Stimulated activated CD8-positive, alpha-beta memory T cell treated with anti-CD3 and anti-CD28 coated beads, Interleukin-7, amount 100 ng/mL, for 1 hour (primary cell): ENCODE measurements at places on chromosomes 7 and 10.

GRCh38 chr7:69399401-69399800 lies 198.9 kb upstream of the AUTS2 start:
- no peak for DNase-seq

GRCh38 chr10:121910673-121911420 lies 17.0 kb downstream of the ATE1 start:
- DNase-seq: no peak

DNA sequence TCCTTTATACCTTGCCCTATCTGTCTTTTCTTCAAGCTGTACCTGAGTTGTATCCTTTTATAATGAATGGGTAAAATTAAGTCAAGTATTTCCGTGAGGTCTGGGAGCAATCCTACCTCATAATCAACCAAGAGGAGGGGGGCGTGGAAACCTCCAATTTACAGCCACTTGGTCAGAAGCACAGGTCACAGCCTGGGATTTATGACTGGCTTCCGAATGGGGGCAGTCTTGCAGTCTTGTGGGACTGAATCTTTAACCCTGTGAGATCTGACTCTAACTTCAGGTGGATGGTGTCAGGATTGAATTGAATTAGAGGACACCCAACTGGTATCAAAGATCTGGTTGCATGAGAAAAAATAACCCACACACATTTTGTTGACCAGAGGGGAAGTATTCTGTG lies 23.5 kb upstream of the KCNMA1 start:
- no peak for DNase-seq

DNA sequence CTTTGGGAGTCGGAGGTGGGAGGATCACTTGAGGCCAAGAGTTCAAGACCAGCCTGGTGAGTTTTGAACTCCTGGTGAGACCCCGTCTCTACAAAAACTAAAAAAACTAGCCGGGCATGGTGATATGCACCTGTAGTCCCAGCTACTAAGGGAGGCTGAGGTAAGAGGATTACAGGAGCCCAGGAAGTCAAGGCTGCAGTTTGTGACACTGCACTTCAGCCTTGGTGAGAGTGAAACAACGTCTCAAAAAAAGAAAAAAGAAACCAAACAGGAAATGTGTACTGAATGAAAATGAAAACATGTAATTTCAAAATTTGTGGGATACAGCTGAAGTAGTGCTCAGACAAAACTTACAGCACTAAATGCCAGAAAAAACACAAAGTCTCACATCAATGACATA lies 7.6 kb downstream of the ARHGAP12 start:
- no peak for DNase-seq

DNA sequence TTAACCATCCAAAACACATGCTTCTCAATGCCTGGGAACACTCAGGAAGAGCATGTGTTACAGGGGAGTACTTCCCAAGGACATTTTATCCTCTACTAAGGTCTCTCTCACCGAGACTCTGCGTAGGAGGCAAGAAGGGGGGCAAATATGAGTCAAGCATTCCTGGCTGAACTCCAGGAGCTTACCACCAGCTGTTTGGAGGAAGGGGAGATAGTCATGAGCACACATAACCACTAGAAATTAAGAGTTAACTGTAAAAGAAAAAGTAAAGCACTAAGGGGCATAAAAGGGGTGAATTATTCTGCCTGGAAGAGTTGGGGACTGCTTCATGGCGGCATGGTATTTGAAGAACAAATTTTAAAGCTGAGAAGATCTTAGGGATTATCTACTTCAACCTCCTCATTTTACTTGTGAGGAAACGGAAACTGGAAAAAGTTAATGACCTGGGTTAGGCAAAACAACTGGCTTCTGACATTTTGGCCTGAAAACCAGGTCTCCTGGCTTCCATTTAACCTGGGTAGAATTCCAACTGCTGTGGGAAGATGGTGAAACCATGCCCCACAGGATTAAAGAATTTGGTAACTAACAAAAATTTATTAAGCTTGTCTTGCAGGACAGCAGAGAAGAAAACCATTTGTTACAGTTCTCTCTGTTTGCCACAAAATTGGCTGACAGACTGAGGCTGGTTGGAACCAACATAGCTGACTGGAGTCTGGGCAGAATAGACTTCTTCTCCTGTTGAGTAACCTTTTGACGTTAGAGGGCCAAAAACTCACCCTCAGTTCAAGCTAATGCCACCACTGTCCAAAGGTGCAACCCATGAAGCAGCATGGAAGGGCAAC lies 85.5 kb downstream of the SLC25A13 start:
- no peak for DNase-seq

DNA sequence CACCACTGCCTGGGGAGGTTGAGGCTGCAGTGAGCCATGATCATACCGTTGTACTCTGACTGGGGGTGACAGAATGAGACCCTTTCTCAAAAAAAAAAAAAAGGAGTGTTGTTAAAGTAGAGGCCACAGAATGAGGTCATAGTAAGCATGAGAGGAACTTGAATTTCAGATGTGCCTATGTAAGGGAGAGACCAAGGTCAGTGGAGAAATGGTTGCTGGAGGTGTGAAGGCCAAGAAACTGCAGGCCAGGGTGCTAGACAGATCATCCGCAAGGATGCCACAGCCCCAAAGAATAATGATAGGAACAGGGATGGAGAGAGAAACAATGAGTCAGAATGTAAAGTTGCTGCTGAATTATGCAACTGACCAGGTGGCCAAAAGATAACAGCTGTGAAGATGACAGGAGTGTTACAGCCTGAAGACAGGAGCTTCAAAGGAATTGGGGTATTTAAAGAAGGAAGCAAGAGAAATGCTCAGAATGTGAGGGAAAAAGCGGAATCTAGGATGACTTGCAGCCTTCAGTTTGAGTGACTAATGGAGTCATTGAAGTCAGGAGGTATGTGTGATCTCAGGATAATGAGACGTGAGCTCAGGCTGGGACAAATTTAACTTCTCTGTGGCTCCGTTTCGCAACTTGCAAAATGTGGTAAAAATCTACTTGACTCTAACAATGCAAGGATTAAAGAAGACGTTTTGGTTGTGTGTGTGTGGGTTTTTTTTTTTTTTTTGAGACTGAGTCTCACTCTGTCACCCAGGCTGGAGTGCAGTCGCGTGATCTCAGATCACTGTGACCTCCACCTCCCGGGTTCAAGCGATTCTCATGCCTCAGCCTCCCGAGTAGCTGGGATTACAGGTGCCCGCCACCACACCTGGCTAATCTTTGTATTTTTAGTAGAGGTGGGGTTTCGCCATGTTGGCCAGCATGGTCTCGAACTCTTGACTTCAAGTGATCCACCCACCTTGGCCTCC lies 22.2 kb downstream of the TYW1B start:
- DNase-seq: no peak

- no peak for DNase-seq
These were observed 21.2 kb downstream of the BMPER start for GRCh38 chr7:33926535-33926934.

GRCh38 chr7:38736138-38736537 lies 105.0 kb upstream of the AMPH start:
- no peak for DNase-seq

GRCh38 chr10:125720002-125720382 lies 483 bp downstream of the EDRF1 start:
- no peak for DNase-seq

DNA sequence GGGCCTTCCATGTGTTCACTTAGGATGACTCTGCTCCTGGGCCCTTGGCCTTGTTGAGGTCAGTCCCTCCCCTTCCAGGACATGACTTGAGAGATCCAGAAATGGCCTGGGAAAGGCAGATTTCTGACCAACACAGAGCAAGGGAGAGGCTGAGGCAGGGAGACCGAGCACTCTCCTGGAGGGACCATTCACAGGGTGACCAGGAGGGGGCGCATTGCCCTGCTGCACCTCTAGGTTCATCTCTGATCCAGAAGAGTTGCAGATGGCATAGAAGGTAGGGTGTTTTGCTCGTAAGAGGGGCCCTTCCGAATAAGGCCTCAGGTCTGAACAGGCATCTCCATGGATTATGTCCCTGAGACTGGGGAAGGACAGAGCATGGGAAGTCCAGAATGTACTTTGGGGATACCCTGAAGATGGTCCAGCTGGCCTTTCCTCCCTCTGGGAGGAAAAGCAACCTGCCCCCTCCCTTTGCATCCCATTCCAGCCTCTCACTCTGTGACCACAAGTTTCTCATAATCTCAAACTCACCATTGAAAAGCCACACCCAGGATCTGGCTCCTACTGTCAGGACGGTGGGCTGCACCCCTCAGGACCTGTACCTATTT lies 6.6 kb downstream of the DMBT1 start:
- DNase-seq: no peak

GRCh38 chr10:48533951-48534720 lies 70.7 kb downstream of the ARHGAP22 start:
- no peak for DNase-seq

DNA sequence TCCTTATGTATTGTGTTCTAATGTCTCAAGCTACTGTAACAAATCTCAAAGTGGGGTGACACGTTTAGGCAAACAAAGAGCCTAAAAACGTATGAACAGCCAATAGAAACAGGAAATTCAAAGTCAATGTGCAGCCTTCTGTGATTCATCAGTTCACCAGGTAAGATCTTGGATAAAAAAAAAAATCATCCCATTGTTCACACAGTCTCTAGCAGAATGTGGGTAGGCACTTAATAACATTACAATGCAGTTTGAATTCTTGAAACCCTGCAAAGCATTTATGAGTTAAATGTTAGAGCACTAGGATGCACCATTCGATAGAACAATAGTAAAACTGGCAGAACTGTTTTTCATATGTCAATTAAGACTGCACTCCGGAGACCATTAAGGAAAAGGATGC lies 88.2 kb upstream of the HDAC9 start:
- no peak for DNase-seq

DNA sequence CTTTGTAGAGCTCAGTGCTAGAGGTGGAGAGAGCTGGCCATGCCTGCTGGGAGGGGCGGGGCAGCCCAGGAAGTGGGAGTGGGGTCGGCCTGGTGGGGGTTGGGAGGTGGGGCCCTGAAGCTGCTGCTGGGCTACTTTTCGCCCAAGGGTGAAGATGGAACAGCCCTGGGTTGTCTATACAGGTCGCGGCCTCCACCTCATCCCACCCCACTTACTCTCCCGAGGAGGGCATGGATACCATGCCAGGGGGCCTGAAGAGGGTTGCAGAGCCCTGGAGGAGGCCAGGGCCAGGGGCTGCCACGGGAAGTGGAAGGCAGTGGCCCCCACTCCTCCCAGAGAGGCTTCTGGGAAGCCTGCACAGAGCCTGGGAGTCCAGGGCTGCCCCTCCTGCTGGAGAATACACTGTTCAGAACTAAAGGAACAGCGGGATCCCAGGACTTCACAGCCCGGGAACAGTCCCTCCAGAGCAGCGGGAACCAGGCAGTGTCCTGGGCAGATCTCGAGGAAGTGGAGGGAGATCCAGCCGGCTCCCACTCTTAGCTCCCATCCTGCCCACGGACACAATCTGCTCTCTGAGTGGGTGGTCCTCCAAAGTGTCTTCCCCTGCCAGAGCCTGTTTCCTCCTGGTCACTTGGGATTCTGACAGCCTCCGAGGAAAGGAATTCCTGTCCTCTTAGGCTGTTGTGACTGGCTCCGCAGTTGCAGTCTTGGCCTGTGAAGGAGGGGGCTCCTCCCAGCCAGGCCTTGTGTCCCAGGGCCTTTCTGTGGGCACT lies 23.5 kb downstream of the MAT1A start:
- DNase-seq: no peak

DNA sequence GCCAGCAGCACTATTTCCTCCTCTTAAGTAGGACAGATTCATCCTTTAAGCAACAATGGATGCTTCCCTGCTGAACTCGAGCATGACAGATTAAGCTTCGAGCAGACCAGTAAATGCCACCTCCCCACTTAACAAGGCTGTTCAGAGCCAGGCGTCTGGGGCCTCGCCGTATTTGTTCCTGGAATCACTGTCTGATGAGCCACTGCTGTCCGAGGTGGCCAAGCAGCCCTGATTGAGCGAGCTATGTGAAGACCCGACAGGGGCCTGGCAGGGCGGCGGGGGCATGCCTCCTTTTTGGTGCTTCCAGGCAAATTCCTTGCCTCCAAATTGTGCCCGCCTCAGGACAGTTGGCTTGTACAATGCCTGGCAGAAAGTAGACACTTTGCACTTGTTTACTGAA lies 862.6 kb downstream of the NRG3 start:
- DNase-seq: no peak

GRCh38 chr7:7416031-7416858 lies 119.4 kb downstream of the COL28A1 start:
- DNase-seq: no peak

DNA sequence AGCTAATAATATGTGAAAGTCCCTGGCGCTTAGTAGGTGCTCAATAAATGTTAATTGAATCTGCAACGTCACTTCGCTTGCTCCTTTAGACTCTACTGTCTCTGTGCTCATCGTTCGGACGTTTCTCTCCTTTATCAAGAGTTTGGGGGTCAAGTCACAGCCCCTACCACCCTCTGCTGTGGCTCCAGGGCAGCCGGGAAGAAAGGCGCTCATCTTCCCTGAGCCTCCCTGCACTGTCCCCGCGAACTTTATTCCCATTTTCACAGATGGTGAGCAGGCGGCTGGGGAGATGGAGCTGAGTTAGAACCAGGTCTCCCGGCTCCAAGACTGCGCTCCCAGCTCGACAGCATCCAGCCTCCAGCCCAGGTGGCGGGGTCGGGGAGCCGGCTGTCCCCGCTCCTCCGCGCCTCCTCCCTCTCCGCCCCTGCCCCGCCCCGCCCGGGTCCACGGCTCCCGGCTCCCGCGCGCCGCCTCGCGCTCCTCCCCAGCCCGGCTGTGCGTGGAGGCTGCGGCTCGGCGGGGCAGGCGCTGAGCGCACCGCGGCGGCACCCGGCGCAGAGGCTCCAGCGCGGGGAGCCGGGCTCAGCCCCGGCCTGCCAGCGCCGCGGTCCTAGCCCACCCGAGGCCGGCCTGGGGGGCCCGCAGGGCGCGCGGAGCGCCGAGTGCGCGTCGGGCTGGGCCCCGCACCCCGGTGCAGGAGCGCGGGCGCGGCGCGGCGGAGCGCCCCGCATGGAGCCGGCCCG lies at the start of gene CLEC2L:
Gene CLEC2L, plus strand, starts transcription at position 487 of the 743 bp plus-strand sequence. Its CDS starts 243 bp downstream, at position 730.
- DNase-seq: no peak

- no peak for DNase-seq
These were observed 134.7 kb downstream of the POLR1F start for GRCh38 chr7:19574131-19574530.

GRCh38 chr10:130340816-130341215 lies 204.6 kb downstream of the GLRX3 start:
- DNase-seq: no peak

- no peak for DNase-seq
These were observed 293.4 kb upstream of the DKK1 start for GRCh38 chr10:52020702-52021101.

GRCh38 chr10:67297637-67298181 lies 371.9 kb downstream of the LRRTM3 start:
- DNase-seq: no peak

GRCh38 chr7:32535162-32535702 lies 39.9 kb downstream of the AVL9 start:
- no peak for DNase-seq

- DNase-seq: no peak
These were observed 257.7 kb upstream of the NFE2L3 start for GRCh38 chr7:25894002-25894901.

- DNase-seq: no peak
These were observed 24.5 kb upstream of the IL6 start for GRCh38 chr7:22702516-22702915.

- DNase-seq: no peak
These were observed 52.9 kb downstream of the AUTS2 start for GRCh38 chr7:69651101-69651590.
